ENCODE measurements at places on chromosomes 4 and X.

DNA sequence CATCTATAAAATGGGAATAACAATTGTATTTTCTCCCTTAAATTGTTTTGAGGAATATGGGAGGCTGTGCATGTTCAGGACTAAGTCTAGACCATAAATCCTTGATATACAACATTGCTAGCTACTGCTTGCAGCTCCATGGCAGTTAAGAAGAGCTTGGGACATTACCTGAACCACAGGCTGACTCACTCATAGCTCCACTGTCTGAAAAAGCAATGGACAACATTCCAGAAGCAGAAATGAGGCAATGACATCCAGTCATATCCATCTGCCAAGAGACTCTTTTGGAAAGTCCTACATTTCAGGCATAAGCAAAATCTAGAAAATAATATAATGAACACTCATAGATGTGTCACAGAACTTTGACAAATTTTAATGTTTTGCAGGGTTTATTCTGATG lies 167.3 kb upstream of the LEF1 start:
- DNase-seq, result peak; percentile 24

GRCh38 chrX:151359931-151360871 lies 36.8 kb upstream of the VMA21 start:
- DNase-seq, result peak; percentile 27

GRCh38 chr4:87011340-87012034 lies 76.7 kb downstream of the AFF1 start:
- peak; percentile 59 for DNase-seq

DNA sequence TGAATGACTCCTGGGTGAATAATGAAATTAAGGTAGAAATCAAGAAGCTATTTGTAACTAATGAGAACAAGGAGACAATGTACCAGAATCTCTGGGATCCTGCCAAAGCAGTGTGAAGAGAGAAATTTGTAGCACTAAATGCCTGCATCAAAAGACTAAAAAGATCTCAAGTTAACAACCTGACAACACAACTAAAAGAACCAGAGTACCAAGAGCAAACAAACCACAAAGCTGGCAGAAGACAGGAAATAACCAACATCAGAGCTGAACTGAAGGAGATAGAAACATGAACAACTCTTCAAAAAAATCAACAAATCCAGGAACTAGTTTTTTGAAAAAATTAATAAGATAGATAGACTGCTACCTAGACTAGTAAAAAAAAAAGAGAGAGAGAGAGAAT lies 8.4 kb downstream of the CFAP299 start:
- no peak for DNase-seq

- no peak for DNase-seq
These were observed 570.1 kb upstream of the ACTRT1 start for GRCh38 chrX:128622296-128622695.

DNA sequence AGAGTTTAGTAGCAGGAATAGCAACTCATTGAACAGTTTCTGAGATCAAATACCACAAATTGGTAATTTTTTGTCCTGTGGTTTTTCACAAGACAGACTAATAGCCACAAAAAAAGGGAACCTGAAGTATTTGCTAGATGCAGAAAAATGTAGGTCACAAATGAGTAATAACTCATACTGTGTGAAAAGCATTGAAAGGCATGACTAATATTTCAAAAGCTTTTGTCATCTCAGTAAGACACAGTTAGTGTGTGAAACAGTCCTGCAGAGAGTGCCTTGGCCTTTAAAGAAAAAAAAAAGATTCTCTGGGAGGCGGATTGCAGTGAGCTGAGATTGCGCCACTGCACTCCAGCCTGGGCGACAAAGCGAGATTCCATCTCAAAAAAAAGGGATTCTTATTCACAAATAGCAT lies 31.4 kb upstream of the SLC25A31 start:
- peak; percentile 26 for DNase-seq

DNA sequence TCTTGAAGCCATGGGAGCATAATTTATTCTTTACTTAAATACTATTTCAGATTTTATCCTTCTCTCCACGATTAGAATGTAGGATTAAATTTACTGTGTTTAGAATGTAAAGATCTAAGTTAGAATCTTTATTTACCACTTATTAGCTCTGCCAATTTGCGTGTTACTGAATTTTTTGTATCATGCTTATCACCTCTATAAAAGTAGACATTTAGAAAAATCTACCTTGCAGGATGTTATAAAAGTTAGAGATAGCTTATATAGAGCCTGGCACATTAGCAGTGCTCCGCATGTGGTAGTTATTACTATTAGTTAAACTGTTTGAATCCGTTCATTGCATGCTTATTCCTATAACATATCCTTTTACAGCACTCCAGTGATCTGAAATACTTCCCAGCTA lies 97.9 kb downstream of the BANK1 start:
- DNase-seq, result no peak

- peak; percentile 18 for DNase-seq
These were observed 45.7 kb upstream of the NDST4 start for GRCh38 chr4:115159141-115159540.

GRCh38 chr4:14157262-14157661 lies 529.7 kb upstream of the BOD1L1 start:
- no peak for DNase-seq

DNA sequence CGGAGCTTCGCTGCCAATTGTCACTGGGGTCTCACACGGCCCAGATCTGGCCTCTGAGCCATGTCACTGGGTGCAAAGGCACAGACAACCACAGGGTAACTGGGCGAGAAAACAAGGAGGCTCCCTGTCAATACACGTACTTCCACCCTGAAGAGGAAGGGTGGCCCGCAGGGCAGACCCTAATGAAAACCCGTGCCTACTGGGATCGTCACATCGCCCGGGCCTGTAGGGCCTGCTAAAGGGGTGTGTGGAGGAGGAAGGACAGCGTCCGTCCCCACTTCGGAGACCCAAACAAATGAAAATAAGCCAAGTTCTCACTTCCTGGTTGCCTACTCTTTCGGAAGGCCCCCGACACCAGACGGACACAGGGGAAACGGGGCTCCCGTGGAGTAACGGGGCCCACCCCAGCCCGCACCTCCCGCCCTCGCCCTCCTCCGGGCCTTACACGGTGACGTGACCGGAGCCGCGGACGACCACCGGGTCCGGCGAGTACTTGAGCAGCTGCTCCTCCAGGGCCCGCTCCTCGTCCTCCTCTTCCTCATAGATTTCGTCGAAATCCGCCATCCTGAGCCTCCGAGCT lies 578 bp downstream of the CHIC2 start:
- no peak for DNase-seq

DNA sequence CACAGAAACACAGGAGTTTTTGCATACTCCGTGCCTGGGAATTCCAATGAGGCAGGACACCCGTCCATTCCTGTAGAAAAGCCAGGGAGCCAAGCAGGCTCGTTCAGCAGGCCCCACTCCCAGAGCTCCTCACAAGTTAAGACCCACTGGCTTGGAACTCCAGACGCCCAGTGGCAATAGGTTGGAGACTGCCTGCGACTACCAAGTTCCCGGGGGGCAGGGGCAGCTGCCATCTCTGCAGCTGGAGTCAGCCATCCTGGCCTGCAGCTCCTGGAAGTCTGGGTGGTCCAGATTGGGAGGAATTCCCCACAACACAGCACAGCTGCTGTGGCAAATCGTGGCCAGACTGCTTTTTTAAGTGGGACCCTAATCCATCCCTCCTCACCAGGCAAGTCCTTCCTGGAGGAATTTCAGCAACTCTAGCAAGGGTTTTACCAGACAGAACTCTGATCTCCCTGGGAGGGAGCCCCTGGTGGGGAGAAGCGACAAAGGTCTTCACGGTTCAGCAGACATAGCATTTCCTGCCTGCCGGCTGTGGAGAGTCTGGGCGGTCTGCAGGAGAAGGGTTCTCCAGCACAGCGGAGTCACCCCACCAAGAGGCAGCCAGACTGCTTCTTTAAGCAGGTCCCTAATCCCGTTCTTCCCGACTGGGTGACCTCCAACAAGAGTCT lies 231.9 kb downstream of the STPG2 start:
- DNase-seq, result no peak

- no peak for DNase-seq
These were observed 754.1 kb downstream of the PCDH7 start for GRCh38 chr4:31474221-31474620.

- peak; percentile 81 for DNase-seq
These were observed 139.8 kb downstream of the PTTG2 start for GRCh38 chr4:38099908-38100407.

DNA sequence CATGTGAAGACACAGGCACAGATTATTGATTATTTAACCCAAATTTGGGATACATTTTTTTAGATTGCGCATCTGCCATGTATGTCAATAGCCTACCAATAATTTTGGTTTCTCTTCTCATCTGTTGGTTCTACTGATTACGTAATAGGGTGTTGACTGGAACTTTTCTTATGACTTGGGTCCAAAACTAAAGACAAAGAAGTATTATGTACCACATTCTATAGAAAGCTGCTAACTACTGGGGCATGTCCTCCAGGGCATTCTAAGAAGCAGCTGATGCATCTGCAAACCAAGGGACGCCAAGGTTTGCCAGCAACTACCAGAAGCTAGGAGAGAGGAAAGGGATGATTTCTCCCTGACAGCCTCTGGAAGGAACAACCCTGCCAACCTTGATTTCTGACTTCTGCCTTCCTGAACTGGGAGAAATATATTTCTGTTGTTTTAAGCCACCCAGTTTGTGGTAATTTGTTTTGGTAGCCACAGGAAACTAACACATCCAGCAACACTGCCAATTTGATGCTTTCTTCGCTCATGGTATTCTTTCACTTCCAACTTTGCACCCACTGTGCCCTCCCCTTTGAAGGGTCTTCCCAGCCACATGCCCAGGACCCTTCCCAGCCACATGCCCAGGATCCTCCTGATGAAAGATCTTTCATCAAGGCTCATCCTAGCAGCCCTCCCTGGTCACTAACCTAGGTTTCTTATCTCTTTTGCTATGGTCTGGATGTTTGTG lies 15.9 kb upstream of the TLR1 start:
- DNase-seq, result no peak

GRCh38 chr4:14387647-14388046 lies 614.6 kb upstream of the CPEB2 start:
- DNase-seq, result no peak
